ENCODE measurements at places on chromosomes 12 and 14.
A peak's percentile ranks its signal among the peaks of the same experiment; 100 is the strongest.

DNA sequence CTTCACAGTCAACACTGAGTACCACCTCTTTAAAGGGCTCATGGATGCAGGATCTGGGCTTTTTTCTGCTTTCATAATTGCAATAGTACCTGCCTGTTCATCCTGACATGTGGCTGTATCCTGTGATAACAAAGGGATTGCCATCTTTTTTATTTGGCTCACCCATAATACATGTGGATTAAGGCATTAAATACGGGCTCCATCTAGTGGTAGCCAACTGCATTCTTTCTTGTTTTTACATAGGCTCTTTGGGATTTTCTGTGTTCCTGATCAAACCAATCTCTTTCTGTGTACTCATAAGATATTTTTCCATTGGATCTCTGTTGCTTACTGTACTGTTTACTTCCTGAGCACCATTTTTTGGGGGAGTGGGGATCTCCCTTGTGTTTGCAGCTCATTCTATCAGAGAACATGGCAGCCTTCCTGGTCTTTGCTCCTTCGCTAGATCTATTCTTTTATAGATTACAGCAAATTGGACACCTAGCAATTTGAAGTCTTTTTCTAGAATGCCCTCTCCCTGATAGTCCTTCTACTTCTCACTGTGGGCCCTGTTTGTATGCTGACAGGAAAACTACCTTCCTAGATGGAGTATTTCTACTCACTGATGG, 723.4 kb upstream of the MDGA2 start:
- peak; percentile 29 for DNase-seq

- DNase-seq = peak; percentile 91
These were observed 16.4 kb upstream of the ESPL1 start for GRCh38 chr12:53251477-53252348.

- DNase-seq = peak; percentile 14
These were observed 27.2 kb upstream of the GPR132 start for GRCh38 chr14:105092171-105093037.

- DNase-seq = no peak
These were observed 476.4 kb downstream of the SOX5 start for GRCh38 chr12:23473071-23473470.

DNA sequence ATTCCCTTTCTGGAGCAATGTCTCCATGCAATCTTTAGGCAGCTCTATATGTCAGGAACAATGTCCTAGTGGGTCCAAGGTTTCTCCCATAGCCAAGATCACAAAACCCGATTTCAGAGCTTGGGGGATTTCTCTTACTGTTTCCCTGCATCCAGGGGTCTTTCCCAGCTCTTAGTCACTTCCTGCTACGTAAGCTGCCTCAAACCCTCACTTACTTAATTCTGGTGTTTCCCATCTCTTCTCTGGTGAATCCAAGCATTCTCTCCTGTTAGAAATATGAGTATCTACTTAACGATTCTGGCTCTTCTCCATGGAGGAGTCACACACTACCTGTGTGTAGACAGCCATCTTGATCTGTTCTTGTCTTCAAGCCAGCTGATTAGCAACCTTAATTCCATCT, 80.0 kb downstream of the IFNG-AS1 start:
- DNase-seq = no peak

DNA sequence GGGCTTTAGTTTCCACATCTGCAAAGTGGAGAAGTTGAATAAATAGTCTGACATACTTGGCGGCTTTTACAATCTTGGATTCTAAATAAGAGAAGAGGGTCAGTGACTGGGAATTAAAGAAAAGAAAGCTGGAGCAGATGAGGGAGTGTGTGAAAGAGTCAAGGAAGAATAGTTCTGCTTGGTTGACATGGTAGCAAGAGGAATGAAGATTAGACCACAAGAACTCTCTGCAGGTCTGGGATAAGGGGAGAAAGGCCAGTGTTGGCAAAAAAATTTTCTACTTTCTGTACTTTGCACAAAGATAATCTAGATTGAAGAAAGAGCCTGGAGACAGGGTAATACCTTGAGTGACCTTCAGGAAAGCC, 5.9 kb downstream of the ITGB7 start:
- DNase-seq = peak; percentile 48

GRCh38 chr12:97046901-97047300, 139.8 kb downstream of the NEDD1 start:
- DNase-seq = no peak

DNA sequence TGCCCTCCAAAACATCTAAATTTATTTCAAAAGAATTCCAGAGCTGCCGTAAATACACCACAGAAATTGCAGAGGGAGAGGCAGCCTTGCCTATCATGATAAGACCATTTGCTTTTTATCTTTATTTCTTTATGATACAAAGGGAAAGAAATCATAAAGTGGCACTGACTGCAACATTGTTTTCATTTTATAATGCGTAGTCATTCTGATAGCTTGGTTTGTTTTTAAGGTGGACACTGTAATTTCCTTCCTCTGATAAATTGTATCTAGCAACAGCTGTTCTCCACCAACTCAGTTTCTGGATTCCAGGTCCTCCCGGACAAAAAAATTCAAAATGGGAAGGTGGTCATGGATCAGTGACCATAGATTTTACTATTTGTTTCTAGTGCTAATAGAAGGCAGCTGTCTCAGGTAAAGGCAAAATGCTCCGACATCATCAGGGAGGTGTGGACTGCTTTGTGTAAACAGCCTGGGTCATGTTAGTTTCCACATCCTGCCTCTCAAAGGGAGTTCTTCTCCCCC, 623 bp upstream of the TSPAN8 start:
- no peak for DNase-seq

DNA sequence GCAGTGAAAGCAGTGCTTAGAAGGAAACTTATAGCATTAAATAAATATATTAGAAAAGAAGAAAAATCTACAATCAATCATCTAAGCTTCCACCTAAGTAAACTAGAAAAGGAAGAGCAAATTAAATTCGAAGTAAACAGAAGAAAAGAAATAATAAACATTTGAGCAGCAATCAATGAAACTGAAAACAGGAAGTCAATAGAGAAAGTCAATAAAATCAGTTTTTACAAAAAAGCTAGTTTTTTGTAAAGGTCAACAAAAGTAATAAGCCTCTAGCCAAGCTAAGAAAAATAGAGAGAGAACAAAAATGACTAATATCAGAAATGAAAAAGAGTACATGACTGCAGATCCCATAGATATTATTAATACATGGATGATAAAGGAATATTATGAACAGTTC, 34.2 kb upstream of the KTN1 start:
- DNase-seq = no peak

- no peak for DNase-seq
These were observed 28.5 kb downstream of the CDKN1B start for GRCh38 chr12:12745576-12746211.

DNA sequence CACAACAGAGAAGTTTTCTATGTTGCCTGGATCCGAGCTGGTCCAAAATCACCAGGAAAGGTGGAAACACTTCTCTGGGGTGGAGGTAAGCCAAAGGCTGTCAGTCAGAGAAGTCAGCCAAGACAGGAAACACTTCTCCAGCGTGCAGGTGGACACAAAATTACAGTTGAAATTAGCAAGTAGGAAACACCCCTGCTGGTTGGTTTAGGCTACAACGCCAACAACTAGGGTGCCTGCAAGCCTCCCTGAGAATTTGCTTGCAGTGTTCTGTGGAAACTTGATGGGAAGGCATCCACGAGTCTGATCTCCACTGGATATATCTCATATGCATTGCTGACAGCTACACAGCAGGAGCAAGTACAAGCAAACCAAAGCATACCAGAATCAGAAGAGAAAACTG, 600.5 kb downstream of the RERGL start:
- DNase-seq = no peak

DNA sequence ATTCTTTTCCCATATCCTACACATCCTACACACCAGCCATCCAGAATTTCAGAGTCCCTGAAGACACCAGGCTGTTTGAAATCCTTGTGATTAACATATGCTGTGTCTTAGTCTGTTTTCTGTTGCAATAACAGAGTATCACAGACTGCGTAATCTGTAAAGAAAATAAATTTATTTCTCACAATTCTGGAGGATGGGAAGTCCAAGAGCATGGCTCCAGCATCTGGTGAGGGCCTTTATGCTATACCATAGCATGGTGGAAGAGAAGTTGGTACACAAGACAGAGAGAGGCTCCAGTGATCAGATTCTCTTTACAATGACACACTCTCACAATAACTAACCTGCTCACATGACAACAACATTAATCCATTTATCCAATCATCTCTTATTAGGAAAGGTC, 4.1 kb downstream of the ART4 start:
- no peak for DNase-seq

GRCh38 chr12:18492372-18493025, 231.2 kb downstream of the PIK3C2G start:
- DNase-seq = peak; percentile 72

- no peak for DNase-seq
These were observed 34.0 kb upstream of the TPH2 start for GRCh38 chr12:71904629-71905028.

GRCh38 chr14:72539661-72540315, 354.1 kb downstream of the DPF3 start:
- DNase-seq = no peak

- no peak for DNase-seq
These were observed at the start of gene PAPLN for GRCh38 chr14:73237219-73237785. PAPLN (plus strand) TSS chr14:73237506; CDS start chr14:73239779, 2,273 bp downstream.

- DNase-seq = no peak
These were observed 156.1 kb upstream of the FSCB start for GRCh38 chr14:44663136-44663535.

- no peak for DNase-seq
These were observed 169.3 kb downstream of the SLC15A4 start for GRCh38 chr12:128654468-128654867.

DNA sequence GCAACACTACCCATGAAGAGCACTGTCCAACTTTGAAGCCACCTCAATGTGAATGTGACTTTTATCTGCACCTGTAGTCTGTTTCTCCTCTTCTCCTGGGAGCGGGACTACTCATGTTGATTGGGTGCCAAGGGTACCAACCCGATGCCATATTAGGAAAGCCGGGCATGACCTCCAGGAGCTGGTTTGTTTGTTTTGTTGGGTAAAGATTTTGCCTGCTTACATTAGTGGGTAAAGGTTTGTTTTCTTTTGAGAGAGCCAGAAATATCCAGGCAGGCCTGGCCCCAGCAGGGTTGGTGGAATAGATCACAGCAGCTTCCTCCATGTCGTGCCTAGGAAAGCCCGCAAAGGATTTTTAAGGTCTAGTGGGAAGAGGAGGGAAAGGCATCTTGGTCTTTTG, 19.7 kb upstream of the ITPK1 start:
- DNase-seq = no peak

DNA sequence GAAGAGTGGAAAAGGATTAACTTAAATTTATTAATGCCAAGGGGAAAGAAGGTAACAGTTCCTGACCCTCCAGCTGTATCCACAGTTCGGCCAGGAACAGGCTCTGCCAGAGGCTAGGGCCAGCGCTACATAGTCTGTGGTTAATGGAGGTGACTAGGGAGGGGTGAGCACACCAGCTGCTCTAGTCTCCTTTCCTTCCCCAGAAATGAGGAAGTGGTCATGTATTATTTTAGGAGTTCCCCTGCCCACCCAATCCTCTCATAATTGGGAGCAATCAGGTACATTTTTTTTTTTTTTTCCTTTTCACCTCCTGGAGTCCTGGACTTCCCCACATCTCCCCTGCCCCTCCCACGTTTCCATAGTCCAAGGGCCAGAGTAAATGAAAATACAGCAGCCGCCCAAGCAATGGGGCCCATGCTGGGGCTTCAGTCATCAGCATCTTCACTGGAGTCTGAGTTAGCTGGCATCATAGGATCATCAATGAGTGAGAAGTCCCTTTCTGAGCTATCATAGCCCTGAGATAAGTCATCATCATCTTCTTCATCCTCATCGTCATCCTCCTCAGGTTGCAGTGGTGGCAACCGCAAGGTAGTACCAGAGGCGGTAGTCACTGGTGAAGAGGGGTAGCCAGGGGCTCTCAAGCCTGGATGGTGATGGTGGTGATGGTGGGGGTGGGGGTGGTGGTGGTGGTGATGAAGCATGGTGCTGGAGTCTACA, 1.5 kb upstream of the SUPT16H start:
- DNase-seq = no peak

DNA sequence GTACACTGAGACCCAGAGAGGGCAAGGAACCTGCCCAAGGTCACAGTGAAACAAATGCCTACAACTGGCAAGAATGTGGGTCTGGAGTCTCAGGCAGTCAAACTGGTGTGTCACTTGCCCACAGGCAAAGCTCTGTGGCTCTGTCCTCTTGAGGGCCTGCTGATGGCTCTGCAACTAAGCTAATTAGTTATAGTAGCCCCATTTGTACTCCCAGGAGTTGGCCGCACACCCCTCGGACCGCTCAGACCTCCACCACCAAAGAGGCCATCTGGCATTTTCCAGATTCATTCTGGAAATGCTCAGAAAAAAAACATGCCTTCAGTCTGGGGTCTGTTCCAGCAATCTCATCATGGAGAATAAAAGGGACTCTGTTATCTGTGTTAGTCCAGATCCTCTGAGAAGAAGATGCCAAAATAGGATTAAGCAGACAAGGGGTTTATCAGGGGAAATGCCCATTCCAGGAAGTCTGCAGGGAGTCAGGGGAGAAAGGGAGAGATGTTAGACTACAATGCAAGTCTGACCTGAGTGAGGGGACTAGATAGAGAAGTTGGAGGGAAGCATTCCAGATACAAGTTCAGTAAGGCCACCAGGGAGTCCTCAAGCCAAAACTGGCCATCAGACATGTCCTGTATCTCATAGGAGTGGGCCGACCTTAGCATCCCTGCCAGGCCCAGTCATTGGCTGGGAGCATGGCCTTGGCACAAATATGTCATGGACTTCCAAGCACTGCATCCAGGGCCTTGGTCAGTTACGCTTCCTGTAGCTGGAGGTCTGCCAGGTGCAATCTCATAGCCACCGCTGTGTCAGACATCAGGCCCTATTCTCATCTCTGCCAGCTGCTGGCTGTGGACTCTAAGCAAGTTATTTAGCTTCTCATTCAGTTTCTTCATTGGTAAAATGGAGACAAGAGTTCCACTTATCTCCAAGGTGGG, 15.4 kb upstream of the OAS1 start:
- DNase-seq = no peak

GRCh38 chr12:18250313-18250916, 10.9 kb upstream of the PIK3C2G start:
- peak; percentile 93 for DNase-seq

DNA sequence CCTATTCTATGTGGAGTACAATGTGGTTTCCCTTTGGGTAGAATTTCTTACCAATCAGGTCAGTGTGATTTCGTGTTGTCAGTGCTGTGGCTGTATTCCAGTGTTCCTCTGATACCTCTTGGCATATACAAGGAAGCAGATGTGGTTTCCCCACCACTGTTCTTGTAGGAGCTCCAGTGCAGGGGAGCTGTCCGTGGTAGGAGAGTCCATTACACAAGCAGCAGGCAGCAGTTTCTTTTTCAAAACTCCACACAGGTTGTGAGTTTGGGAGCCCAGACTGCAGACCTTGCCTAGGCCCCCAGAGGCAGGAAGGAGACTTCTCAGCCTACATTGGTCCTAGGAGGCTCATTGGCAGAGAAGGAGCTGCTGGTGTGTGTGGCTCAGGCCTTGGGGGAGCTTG, 452.8 kb downstream of the AACS start:
- peak; percentile 42 for DNase-seq

DNA sequence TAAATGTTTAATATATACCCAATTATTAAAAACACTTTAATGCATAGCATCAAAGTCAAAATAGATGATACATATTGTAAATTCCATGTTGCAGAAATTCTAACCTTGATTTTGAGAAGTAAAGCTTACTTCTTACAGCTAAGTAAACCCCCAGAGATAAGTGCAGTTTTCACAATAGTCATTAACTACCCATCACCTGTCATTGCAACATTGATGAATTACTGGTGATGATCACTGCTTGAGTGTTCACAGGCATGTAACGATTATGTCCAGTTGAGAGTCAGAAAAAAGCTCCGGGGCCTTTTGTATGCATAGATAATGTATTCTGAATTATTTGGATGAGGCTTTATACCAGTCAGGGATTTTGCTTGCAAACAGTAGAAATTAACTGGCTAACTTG, 67.7 kb downstream of the ZNF664 start:
- no peak for DNase-seq
